ENCODE measurements at places on chromosomes 1 and 21. TPM values are rescaled to one million over a fixed set of nuclear protein-coding genes. Genes with fewer than 3 reads are reported as not detected.

DNA sequence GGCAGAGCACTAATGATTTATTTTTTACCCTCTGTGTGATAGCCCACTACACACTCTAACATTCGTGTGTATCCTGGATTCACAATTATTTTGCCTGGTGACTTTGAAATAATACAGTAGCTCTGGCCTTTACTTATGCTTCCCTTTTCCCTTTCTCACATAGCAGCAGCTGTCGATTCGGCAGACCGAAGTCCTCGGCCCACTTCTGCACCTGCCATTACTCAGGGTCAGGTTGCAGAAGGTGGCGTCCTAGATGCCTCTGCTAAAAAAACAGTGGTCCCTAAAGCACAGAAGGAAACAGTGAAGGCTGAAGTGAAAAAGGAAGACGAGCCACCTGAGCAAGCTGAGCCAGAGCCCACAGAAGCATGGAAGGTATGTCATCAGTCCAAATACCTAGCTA lies 70.8 kb downstream of the TMEM200B start:
- DNase-seq = no peak

The ITLN2 gene
- not detected for total RNA-seq

DNA sequence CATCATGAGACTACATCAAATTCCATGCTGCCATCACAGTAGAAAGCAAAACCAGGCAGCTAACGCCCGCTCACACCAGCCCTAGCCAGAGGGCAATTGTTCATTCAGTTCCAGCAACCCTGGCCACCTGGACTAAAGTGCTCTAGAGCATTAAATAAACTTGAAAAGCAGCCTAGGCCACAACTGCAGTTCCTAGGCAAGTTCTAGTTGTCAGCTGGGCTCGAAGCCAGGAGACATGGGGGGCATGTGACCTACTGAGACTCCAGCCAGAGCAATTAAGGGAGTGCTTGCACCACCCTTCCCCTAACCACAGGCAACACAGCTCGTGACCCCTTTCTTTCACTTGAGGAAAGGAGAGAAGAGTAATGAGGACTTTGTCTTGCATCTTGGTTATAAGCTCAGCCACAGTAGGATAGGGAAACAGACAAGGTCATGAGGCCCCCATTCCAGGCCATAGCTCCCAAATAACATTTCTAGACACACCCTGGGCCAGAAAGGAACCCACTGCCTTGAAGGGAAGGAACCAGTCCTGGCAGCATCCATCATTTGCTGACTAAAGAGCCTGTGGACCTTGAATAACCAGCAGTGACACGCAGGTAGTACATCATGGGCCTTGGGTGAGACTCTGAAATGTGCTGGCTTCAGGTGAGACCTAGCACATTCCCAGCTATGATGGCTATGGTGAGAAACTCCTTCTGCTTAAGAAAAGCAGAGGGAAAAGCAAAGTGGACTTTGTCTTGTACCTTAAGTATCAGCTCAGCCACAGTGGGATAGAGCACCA lies 77.0 kb downstream of the ZZZ3 start:
- peak; percentile 64 for DNase-seq

DNA sequence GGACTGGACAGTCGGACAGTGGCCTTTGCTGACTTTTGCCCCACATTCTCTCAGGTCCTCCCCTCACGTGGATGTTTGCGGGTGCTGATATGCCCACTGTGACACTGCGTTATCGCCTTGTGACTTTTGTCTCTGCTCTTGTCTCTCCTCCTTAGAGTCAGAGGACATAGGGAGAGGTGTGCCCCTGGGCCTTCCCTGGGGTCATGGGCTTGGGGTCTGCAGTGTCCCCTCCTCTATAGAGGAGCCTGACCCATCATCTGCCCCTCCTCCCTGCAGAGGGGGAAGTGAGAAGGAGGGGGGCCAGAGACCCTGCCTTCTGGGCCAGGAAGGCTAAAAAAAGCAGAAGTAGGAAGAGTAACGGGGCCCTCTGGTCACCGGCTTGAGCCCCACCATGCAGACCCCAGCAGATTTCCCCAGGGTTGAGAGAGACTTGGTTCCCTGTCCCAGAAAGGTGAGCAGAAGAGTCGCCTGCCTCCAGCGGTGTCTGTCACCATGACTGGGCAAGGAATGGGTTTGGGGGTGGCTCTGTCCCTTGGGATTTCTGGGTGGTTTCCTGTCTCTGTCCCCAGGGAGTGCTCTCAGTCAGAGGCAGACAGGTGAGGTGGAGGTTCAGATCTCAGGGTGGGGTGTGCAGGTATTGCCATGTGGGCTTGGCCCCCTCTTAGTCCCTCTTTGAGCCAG lies 13.3 kb downstream of the RPS6KA1 start:
- DNase-seq = no peak

The ANP32E gene
- total RNA-seq = 22.7 TPM

The SCMH1 gene
- 29.4 TPM for total RNA-seq

DNA sequence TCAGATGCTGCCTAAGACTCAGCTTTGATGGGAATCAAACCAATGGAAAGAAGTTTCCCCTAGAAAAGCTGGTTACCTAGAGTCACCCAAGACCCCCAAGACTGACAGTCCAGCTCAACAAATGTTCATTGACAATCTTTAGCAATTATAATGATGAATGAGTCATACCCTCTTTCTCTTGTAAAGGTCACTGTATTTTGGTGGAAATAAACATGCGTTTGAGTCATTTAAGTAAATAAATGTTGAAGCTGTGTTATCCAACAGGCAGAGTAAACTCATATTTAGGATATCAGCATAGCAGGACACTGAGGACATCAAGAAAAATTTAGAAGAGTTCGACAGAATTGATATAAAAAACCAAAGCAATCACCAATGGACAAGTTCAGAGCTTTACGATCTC lies 295.9 kb downstream of the RGS7 start:
- DNase-seq = no peak

The GNG4 gene
- total RNA-seq = not detected

The S100PBP gene
- total RNA-seq = 11.1 TPM

GRCh38 chr1:73136975-73137374 lies 854.6 kb upstream of the NEGR1 start:
- DNase-seq = no peak

- no peak for DNase-seq
These were observed 259 bp downstream of the KCNT2 start for GRCh38 chr1:196607981-196608380.

The FASLG gene
- not detected for total RNA-seq

GRCh38 chr21:42649122-42650032 lies 4.0 kb upstream of the PDE9A start:
- no peak for DNase-seq

The FCGR3A gene
- total RNA-seq = 1.7 TPM

- no peak for DNase-seq
These were observed 17.1 kb upstream of the ZBTB21 start for GRCh38 chr21:42027085-42027821.

GRCh38 chr21:43312011-43312410 lies 114.9 kb downstream of the SIK1 start:
- no peak for DNase-seq

The CD2 gene
- total RNA-seq = not detected

DNA sequence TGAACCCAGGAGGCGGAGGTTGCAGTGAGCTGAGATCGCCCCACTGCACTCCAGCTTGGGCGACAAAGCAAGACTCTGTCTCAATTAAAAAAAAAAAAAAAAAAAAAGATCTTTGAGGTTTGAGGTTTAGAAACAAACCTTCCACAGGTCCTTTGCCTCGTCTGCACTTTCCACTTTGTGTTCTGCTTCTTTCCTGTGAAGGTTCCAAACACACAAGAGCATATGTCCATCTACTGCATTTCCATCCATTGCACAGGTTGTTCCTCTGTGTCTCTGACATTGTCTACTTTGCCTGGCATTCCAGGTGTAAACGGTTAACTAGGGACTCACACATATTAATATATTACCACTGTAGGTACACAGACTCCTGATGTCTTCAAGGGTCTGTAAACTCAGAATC lies 40.1 kb downstream of the DSTYK start:
- no peak for DNase-seq

GRCh38 chr1:240417317-240417716 lies 194.6 kb downstream of the GREM2 start:
- no peak for DNase-seq

The TTC13 gene
- 36.0 TPM for total RNA-seq

The RIIAD1 gene
- not detected for total RNA-seq

DNA sequence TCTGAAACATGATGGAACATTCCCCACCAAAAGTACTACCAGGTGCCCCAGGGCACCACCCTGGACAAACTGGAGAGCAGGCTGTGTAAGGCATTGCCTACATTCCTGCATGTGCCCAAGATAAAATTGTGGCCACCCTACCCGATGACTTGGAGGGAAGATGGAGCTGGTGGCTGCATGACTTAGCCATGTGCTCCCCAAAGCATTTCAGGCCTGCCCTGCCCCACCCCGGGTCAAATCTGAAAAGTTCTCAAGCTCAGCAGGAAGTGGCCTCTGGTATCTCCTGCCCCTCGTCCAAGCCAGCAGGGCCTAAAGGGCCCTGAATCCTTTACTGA lies 8.5 kb downstream of the CD2 start:
- DNase-seq = no peak

GRCh38 chr1:217089361-217090014 lies 366.3 kb upstream of the ESRRG start:
- no peak for DNase-seq

The NBPF10 gene
- 0.97 TPM for total RNA-seq

The DAB1 gene
- 0.22 TPM for total RNA-seq

- DNase-seq = no peak
These were observed 725 bp downstream of the RTCA start for GRCh38 chr1:100266741-100267140.

- DNase-seq = peak; percentile 92
These were observed 15.1 kb downstream of the ERRFI1 start for GRCh38 chr1:8011016-8011415.

DNA sequence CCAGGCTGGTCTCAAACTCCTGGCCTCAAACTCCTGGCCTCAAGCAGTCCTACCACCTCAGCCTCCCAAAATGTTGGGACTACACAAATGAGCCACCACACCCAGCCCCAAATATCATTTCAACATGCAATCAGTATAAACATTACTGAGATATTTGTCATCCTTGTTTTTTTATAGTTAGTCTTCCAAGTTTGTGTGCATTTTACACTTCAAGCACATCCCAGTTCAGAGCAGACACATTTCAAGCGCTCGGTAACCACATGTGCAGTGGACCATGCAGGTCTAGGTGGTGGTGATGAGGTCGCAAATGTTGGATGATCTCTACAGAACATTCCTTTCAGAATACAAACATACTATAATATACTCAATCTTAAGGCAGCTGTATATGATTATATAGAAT lies 23.8 kb upstream of the APP start:
- no peak for DNase-seq

GRCh38 chr1:154845174-154845573 lies 24.9 kb downstream of the KCNN3 start:
- peak; percentile 72 for DNase-seq

The NBPF8 gene
- total RNA-seq = 3.8 TPM

DNA sequence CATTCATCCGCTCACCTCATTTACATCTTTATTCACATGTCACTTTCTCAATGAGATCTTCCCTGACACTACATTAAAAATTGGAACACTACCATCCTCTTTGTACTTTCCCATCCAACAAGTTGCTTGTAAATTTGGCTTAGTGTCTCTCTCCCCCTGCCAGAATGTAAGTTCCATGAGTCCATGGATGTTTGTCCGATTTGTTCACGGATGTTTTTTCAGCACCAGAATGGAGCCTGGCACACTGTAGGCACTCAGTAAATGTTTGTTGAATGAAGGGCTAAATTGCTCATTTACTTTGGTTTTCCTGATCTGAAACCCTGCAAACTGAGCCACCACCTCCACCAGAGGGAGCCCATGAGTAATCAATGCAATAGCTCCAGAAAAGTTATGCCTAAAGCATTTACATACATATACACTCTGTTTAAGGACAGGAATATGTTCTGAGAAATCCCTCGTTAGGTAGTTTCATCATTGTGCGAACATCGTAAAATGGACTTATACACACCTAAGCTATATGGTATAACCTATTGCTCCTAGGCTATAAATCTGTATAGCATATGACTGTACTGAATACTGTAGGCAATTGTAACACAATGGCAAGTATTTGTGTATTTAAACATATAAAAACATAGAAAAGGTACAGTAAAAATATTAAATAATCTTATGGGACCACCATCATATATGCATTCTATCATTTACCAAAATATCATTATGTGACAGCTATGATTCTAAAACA lies 2.8 kb upstream of the EYA3 start:
- no peak for DNase-seq

DNA sequence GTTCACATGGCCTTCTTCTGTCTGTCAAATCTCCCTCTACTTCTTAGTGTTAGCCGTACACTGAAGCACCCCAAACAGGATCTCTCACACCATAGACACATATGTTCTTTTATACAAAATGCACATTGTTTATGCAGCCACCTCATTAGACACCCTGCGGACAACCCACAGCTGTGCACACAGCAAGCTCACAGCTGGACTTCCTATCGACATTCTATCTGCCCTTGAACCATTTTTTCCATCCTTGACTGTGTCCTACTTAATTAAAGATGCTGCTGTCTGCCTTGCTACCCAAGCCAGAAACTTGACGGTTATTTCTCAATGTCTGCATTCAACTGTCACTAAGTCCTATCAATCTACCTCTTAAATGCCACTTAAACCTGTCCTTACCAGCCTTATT lies 3.2 kb upstream of the ZBTB21 start:
- no peak for DNase-seq

GRCh38 chr1:26537951-26538352 lies 8.4 kb downstream of the RPS6KA1 start:
- no peak for DNase-seq

GRCh38 chr1:106755682-106756406 lies 300.6 kb upstream of the PRMT6 start:
- no peak for DNase-seq

GRCh38 chr1:231099996-231100767 lies 60.1 kb upstream of the FAM89A start:
- DNase-seq = no peak

The SLC1A7 gene
- total RNA-seq = 0.25 TPM

- no peak for DNase-seq
These were observed 6.6 kb downstream of the CCDC30 start for GRCh38 chr1:42469727-42470126.

GRCh38 chr1:82321794-82322193 lies 521.1 kb downstream of the ADGRL2 start:
- no peak for DNase-seq

The DNAJC6 gene
- 0.36 TPM for total RNA-seq

Measured in gastrocnemius medialis (tissue), 4 donors.